ENCODE measurements at places on chromosomes 13 and 19. TPM values are rescaled to one million over a fixed set of nuclear protein-coding genes. Genes with fewer than 3 reads are reported as not detected.

DNA sequence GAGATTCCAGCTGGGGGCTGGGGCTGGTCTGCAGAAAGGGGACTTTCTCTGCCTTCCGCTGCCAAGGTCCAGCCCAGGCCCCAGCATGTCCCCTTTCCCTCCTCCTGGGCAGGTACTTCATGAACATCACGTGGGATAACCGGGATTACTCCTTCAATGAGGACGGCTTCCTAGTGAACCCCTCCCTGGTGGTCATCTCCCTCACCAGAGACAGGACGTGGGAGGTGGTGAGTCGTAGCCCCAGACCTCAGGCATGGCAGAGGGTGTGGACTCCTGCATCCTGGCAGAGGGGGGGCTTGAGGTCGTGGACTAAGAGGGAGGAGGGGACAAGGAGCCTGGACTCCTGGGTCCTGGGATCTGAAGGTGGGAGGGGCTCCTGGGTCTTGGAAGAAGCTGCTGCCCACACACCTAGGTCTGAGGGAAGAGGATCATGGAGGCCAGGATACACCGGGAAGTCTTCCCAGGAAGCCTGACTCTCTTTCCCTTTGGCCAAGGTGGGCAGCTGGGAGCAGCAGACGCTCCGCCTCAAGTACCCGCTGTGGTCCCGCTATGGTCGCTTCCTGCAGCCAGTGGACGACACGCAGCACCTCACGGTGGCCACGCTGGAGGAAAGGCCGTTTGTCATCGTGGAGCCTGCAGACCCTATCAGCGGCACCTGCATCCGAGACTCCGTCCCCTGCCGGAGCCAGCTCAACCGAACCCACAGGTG, 20.6 kb downstream of the GRIN2D start:
- H3K36me3 ChIP-seq, result no peaks in the 10 kb centered on the region
- peaks cover 4% of the 10 kb centered on the region for H3K4me1 ChIP-seq
- no peak overlapping the region for H3K4me3 ChIP-seq
- peaks cover 7% of the 10 kb centered on the region for H3K27me3 ChIP-seq

GRCh38 chr19:34667349-34668076, 9.4 kb downstream of the SCGB2B2 start:
- H3K4me1 ChIP-seq, result peaks cover 9% of the 10 kb centered on the region
- DNase-seq, result no peak
- peak overlapping the region; percentile 87 for H3K4me3 ChIP-seq

- DNase-seq, result peak; percentile 24
- peak overlapping the region; percentile 95 for H3K4me3 ChIP-seq
- peaks cover 9% of the 10 kb centered on the region for H3K36me3 ChIP-seq
- peaks cover 5% of the 10 kb centered on the region for H3K27me3 ChIP-seq
- H3K27ac ChIP-seq, result peak overlapping the region; percentile 94
Measured at GRCh38 chr13:110617321-110618072, 2.2 kb downstream of the NAXD start.

GRCh38 chr13:94601446-94602431, at the start of gene GPR180:
Gene GPR180, plus strand, starts transcription at chr13:94601857. Its CDS starts 71 bp downstream, at chr13:94601928.
- H3K27ac ChIP-seq, result peak within 1 kb of the TSS; percentile 84
- peaks cover 15% of the 10 kb centered on the region for H3K36me3 ChIP-seq
- H3K27me3 ChIP-seq, result no peaks in the 10 kb centered on the region
- peaks cover 42% of the 10 kb centered on the region for H3K4me1 ChIP-seq
- peak within 1 kb of the TSS; percentile 91 for H3K4me3 ChIP-seq

- H3K4me1 ChIP-seq, result peaks cover 4% of the 10 kb centered on the region
- H3K27me3 ChIP-seq, result no peaks in the 10 kb centered on the region
- H3K4me3 ChIP-seq, result no peak overlapping the region
- no peak overlapping the region for H3K27ac ChIP-seq
Measured at GRCh38 chr19:39817888-39818561, 15.9 kb downstream of the DYRK1B start.

The ADGRE3 gene
- total RNA-seq, result not detected

The LGI4 gene
- total RNA-seq, result not detected

The ZNF541 gene
- not detected for total RNA-seq

The ERICH4 gene
- not detected for total RNA-seq

The TMPRSS9 gene
- not detected for total RNA-seq
